ENCODE measurements at places on chromosomes 16 and 17.
A peak's percentile ranks its signal among the peaks of the same experiment; 100 is the strongest.

GRCh38 chr17:72804949-72805707 is 287.4 kb downstream of the SLC39A11 start:
- no peak for DNase-seq

DNA sequence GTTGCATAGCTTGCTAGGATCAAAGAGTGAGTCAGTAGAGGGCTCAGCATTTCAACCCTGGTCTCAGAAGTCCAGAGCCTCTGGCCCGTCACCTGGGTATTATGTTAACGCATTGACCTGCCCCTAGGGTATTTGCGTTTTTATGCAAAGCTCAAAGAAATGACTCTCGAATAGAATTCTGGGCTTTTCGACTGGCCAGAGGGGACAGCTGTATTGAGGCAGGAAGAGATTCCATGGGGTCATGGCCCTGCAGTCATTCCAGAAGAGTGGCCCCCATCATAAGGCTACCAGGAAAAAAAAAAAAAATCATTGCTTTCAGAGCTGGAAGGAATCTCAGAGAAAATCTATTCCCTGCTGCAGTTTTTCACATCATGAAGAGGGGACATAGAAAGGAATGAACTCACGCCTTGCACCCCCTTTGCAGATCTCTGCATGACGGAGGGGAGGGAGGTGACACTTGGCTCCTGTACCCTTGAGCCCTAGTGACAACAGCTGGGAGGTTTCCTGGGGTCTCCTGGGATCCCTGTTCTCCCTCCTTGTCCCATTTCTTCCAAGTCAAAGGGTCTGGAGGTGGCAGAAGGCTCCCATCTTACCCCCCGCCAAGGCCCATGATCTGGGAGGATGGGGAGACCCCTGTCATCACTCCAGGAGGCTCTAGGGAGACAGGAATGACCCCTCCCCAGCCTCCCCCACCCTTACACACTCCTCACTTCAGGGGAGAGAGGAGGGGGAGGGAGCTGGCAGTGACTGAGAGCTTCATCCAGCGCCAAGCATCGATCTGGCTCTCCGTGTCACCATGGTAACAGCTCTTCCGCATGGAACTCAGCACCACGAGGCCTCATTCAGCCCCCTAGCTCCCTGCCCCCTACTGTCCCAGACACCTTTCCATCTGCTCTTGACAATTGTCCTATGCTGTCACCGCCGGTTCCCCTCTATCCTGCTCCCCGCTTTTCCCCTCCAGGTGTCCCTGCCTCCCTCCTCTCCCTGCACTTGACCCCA is 35.8 kb downstream of the GP2 start:
- DNase-seq = no peak

- no peak for DNase-seq
Measured at GRCh38 chr17:17468217-17469010, 8.4 kb upstream of the MED9 start.

DNA sequence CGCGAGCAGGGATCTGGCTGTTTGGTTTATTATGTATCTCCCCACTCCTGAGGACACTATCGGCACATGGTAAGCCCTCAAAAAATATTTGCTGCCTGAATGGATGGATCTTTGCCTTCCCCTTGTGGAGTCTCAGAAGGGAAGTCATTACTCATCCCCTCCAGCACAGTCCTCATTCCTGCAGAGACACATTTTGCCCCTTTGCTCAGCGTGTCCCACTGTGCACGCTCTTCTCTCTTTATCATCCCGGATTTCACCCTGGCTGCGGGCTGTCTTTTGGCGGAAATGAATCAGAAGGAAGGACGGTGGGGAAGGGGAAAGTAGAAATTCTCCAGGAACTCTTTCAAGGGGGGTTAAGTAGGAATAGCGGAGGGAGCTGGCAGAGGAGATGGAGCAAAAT is 125.2 kb upstream of the CDC42EP4 start:
- peak; percentile 39 for DNase-seq

- no peak for DNase-seq
Measured at GRCh38 chr16:72400257-72401083, 228.5 kb upstream of the PMFBP1 start.

GRCh38 chr16:23355106-23355670 is 53.1 kb downstream of the SCNN1B start:
- no peak for DNase-seq

- no peak for DNase-seq
Measured at GRCh38 chr17:42525221-42525620, 10.8 kb upstream of the NAGLU start.

- no peak for DNase-seq
Measured at GRCh38 chr16:87971933-87972332, 20.7 kb downstream of the BANP start.

- DNase-seq = peak; percentile 68
Measured at GRCh38 chr16:1983544-1984346, at the start of gene GFER. TSS of gene GFER (plus strand) at chr16:1984193. CDS start at chr16:1984219, 26 bp downstream.

DNA sequence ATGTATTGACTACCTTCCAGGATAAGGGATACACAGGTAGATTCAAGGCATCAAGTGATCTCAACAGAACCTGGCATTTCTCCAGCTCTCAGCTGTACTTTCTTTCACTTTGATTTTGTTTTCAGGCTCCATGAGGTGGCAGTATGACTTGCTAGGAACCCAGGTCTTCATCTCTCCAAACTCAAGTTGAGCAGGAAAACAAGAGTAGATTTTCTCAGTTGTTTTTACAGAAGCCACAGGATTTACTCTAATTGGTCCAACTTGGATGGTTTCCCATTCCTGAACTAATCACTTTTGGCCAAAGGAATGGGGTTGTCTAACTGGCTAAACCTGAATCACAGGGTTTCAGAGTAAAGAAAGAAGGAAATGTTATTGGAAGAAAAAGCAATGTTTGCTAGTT is 146.6 kb downstream of the TRIM37 start:
- DNase-seq = peak; percentile 21

- DNase-seq = no peak
Measured at GRCh38 chr16:28872952-28873351, 5.3 kb upstream of the ATP2A1 start.

DNA sequence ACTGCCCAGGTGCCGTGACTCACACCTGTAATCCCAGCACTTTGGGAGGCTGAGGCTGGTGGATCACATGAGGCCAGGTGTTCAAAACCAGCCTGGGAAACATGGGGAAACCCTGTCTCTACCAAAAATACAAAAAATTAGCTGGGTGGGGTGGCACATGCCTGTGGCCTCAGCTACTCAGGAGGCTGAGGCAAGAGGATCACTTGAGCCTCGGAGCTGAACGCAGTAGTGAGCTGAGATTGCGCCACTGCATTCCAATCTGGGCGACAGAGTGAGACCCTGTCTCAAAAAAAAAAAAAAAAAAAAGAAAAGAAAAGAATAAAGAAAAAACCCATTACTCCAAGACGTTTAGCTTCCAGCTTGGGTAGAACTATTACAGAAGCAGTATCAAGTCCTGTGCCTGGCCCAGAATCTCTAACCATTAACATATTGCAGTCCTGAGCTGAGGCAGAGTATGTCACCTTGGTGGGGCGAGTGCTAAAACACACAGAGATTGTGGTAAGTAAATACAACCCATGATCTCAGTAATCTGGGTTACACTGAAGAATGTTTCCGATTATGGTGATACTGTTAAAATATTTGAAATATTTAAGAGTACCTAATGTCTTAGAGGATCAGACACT is 23.2 kb upstream of the CFAP20 start:
- no peak for DNase-seq

Data from smooth muscle cell of the brain vasculature (primary cell).